WERI-Rb-1 (cell line): ENCODE measurements at places on chromosomes 2 and 18.

DNA sequence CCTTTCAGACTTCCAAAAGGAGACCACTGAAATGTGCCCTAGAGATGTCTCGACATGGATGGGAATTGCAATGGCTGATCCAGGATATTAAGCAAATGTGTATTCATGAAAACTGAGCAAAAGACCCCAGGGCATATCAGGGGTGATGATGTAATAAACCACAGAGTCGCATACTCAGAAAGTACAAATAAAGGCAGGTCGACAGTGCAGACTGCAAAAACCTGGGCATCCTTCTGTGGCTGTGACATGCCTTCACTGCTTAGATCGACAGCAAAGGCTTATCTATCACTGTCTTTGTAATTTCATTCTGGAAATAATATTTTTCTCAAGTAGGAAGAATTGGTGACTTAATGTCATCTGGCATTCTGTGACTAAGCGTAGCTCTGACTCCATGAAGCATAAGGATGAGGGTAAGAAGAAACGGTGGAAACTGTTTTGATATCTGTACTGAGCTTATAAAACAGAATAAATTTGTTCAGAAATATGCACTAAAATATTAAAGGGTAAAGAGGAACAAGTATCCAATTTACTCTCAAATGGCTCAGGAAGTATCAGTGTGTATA is 115.6 kb upstream of the NRP2 start:
- no peak for DNase-seq

- DNase-seq: no peak
Observed at GRCh38 chr2:71668326-71669057, 215.1 kb downstream of the DYSF start.

- no peak for DNase-seq
Observed at GRCh38 chr2:25833566-25833965, 44.7 kb downstream of the ASXL2 start.

DNA sequence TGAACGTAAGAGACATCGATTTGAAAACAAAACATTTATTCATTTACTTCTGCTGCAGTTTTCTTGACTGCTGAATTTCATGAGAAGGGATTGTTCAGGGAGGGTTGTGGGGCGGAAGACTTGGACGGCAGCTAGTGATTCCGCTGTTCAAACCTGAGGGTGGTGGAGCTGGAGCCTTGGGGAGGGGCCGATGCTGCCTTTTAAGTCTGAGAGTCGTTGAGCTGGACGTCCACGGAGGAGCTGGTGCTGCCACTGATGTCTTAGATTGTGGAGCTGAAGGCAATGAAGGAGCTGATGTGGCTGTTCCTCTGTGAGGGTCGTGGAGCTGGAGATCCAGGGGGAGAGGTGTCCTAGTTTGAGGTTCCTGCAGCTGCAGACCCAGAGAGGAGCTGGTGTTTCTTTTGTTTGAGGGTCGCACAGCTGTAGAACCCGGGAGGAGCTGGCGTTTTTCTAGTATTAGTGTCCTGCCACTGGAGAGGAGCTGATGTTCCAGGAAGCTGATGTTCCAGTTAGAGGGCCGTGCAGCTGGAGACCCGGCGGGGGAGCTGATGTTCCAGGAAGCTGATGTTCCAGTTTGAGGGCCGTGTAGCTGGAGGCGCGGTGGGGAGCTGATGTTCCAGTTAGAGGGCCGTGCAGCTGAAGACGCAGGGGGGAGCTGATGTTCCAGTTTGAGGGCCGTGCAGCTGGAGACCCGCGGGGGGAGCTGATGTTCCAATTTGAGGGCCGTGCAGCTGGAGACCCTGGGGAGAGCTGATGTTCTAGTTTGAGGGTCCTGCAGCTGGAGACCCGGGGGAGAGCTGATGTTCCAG is 150.9 kb downstream of the RTP5 start:
- DNase-seq: no peak

DNA sequence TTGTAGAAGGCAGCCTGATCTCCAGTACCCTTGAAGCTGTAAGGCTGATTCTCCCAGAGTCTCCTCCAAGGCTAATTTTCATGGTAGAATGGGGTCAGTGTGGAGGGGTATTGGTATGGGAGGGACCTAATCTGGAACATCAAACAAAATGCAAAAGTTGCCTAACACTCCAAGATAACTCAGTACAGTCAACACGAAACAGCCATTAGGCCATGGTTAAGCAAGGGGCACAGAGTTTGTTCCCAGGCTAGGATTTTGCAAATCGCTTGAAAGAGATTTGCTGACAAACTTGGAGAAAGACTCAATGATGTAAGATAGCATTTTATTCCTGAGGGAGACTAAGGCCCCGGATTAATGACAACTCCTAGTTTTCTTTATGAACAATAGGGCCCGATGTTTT is 5.4 kb downstream of the PID1 start:
- no peak for DNase-seq

DNA sequence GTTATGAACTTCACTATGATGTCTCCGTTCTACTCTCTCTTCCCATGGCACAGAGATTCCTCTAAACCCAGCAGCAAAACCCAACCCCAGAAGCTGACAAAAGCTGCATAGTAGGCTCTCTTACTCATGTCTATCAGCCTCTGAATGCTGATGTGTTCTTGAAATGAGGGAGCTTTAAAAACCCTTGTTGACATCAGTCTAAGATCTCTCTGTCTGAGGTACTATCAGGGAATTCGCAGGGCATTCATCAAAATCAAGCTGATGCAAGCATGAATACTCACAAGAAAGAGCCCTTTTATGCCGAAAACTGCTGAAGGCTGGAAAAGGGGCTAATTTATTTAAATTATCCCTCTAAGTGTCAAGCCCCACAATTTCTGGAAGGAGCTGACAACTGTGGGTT is 710.6 kb upstream of the FANCL start:
- no peak for DNase-seq

DNA sequence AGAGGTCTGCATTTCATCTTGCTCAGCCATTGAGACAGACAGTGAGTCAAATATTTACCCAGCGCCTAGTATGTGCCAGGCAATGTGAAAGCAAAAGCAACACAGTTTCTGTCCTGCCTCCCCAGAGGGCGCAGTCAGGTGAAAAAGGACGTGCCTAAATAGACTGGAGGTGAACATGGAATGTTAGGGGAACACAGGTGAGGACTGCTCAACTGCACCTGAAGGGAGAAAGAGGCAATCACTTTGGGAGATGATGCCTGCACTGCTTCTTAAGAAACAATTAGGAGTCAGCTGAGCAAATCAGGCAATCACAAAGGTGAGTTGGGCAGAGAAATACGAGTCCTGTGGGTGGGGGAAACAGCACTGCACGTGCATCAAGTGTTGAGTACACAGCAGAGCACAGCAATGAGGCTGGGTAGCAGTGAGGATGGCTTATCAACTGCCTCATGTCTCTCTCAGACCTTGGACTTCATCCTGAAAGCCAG is 218.3 kb upstream of the SMAD7 start:
- DNase-seq: no peak

DNA sequence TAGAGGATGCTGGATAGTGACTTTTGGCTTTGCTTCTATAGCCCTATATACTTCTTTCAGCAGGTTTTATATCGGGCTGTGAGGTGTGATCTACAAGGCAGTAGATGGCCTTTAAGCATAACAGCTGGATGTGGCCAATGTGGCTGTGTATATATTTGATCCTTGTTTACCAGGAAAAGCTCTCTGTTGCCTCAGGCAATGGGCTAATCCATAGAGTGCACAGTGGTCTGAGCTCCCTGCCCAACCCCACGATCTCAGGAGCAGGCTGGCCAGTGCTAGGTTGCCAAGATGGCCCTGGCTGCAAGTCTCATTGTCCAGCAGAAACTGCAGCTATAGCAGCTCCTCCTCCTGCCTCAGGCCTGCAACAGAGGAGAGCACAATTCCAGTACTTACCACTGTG is 72.3 kb upstream of the SPHKAP start:
- no peak for DNase-seq

DNA sequence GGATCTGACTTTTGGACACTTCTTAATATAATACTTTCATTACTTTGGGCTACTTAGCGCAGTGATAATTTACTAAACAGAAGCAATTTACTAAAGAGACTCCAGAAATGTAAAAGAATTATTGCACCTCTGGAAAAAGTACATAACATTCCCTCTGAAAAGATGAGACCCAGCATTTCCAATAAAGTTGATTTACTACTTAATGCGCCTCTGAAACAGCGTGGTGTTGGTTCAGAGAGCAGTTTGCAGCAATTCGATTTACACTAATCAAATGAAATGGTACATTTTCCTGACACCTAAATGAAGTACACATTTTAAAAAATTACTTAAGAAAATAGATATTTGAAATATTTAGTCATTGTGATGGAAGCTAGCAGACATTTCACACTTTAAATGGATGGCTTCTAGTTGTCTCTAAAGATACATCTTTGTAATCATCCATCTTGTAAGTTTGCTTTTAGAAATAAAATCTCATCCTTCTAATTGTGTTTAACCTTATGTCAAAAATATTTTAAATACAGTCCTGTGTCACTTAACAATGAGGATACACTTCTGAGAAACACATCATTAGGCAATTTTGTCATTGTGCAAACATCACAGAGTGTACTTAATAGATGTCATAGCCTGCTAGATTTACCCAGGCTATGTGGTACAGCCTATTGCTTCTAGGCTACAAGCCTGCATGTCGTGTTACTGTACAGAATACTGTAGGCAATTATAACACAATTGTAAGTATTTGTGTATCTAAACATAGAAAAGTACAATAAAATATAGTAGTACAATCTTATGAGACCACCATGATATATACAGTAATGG is 284.6 kb upstream of the UBE2E3 start:
- DNase-seq: no peak

GRCh38 chr2:139403948-139404347 is 623.8 kb upstream of the NXPH2 start:
- no peak for DNase-seq

- DNase-seq: no peak
Observed at GRCh38 chr2:173235947-173236803, 118.5 kb upstream of the CDCA7 start.

DNA sequence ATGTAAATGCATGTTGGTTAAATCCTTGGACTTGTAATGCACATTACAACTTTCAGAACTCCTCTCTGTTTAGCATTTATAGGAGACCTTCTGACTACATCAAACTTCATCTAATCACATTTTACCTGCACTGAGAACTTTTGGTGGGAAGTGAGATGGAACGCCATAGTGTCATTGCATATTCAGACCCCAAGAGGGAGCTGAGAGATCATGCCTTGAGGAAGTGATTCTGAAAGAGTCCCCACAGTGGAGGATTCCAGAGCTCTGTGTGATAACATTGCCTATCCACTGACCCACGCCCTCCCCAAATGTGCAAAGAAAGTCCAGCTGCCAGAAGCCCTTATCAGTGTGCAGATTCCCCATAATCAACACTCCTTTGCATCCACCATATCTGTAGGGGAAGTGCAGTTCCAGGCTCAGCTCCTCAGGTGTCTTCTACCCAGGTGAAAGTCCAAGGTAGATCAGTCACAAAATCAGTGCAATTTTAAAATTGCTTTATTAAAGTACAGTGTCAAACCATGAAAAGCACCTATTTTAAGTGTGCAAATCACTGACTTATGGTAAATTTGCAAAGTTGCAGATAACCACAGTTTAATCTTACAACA is 212.4 kb downstream of the RPIA start:
- peak; percentile 18 for DNase-seq

DNA sequence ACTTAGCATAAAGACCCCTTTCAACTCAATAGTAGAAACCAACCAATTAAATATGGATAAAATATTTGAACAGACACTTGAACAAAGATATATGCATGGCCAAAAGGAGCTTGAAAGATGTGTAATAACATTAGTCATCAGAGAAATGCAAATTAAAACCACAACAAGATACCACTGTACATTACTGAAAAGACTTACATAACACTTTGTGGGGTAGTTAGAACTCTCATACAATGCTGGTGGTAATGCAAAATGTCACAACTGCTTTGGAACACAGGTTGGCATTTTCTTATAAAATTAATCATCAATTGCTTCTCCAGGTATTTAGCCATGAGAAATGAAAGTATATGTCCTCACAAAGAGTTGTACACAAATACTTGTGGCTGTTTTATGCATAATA is 60.7 kb downstream of the TTC27 start:
- DNase-seq: no peak

GRCh38 chr2:27077231-27077630 is 1.2 kb upstream of the EMILIN1 start:
- no peak for DNase-seq

GRCh38 chr2:71897836-71898235 is 249.8 kb downstream of the CYP26B1 start:
- DNase-seq: no peak

- peak; percentile 48 for DNase-seq
Observed at GRCh38 chr2:156333951-156334495, 1.5 kb upstream of the NR4A2 start.

DNA sequence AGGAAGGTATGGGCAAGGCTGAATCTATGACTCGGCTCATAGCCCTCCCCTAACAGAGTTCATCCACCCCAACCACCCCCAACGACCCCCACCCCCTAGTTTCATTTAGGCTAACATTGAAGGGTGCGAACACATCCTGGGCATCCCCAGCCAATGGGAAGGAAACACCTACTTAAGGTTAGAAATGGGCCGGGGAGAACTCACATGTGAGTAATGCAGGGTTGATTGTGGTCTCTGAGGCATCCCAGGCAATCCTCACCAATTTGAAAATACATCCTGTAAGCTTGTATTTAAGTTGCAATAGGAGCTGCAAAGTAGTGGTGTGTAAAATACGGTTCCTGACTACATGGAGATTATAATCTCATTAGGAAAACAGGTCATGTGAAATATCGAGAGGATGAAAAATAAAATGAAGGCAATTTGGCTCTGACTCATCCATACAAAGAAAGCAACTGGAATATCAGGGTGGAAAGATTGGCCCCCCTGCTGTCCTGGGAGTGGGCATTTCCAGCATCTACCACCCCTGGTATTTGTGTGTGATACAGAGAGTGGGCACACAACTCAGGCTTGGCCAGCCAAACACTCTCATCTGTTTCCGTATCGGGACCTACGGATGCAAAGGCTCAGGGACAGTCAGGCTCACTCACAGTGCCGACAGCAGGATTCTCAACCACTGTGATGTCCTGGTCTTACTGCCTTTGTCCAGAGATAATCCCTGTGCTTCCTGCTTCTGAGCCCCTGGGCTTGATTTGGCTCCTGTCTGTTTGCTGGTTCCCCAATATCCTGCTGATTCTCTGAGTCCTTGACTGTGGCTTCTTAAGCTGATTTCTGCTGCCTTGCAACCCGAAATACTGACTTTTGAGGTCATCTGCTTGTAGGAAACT is 90.0 kb upstream of the NCKAP5 start:
- peak; percentile 73 for DNase-seq

- no peak for DNase-seq
Observed at GRCh38 chr2:127641846-127642507, 4.0 kb upstream of the GPR17 start.

- DNase-seq: no peak
Observed at GRCh38 chr18:62418258-62418657, 93.1 kb downstream of the TNFRSF11A start.

GRCh38 chr2:157747695-157748370 is 119.2 kb upstream of the ACVR1C start:
- DNase-seq: no peak

DNA sequence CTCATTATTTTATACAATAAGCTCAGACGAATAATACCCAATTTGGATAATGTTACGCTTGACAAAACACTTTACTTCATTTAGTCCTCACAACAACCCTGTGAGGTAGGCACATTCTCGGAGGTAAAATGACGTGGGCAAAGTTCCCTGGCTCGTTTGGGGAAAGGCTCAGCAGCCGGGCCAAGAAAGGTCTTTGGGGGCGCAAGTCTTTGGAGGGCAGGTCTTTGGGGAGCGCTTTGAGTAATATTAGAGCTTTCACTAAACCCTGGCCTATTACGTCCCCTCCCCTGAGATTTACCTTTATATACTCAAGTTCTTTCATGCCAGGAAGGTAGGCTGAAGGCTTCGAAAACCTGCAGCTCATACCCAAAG is 427 bp downstream of the RBKS start:
- no peak for DNase-seq

- DNase-seq: no peak
Observed at GRCh38 chr2:74514368-74515270, at the start of gene TLX2. TSS of gene TLX2 (plus strand) at chr2:74514450. CDS start at chr2:74514807, 357 bp downstream.
